ENCODE measurements at places on chromosomes 4 and X. TPM values are rescaled to one million over a fixed set of nuclear protein-coding genes. Genes with fewer than 3 reads are reported as not detected.

GRCh38 chr4:723751-724530 is 18.3 kb downstream of the PCGF3 start:
- DNase-seq, result no peak

ARSJ gene
- total RNA-seq, result 0.31 TPM

DNA sequence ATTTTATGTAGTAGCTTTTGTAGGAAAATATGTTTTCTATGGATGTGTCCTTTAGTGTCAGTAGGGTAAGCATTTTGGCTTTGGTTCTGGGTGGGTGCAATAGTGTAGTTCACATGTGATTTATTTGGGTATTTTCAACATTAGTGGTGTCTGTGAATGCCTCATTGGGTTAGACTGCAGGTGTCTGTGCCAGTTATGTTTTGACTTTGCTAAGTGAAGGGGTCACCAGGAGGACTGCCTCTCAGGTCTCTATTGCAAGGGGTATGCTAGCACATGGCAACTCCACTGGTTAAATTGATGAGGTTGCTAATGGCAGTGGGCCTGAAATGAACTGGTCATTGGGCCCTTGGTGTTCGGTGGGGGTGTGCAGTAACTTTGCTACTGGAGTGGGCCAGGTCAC is 467.1 kb downstream of the NAF1 start:
- DNase-seq, result no peak

- no peak for DNase-seq
Observed at GRCh38 chrX:118528071-118528737, 32.6 kb downstream of the DOCK11 start.

DNA sequence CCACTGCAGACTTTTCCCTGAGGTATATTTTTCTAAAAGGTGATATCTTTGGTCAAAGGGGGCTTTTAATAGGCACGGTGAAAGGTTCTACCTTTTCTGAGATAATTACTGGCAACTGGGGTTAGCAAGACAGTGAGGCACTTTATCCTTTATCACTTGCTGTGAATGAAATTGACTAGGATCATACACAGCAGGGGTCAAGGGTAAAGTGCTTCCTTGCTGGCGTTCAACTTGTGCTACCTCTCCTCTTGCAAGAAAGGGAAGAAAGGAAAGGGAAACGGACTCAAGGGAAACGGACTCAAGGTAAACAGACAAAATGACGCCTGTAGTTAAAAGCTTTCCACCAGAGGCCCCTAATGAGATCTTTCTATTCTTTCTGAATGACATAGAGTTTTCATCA is 78.6 kb upstream of the RAPGEF2 start:
- DNase-seq, result no peak

TMEM271 gene
- total RNA-seq, result 23.6 TPM

SUPT20HL2 gene
- not detected for total RNA-seq

- DNase-seq, result no peak
Observed at GRCh38 chr4:81792521-81792920, 320.8 kb upstream of the RASGEF1B start.

- DNase-seq, result peak; percentile 12
Observed at GRCh38 chrX:16882169-16882568, 12.0 kb upstream of the RBBP7 start.

JCHAIN gene
- not detected for total RNA-seq

MAD2L1 gene
- total RNA-seq, result 7.2 TPM

MCUB gene
- 44.9 TPM for total RNA-seq

SPIN2A gene
- total RNA-seq, result 3.3 TPM

- DNase-seq, result no peak
Observed at GRCh38 chr4:147768113-147768512, 36.2 kb downstream of the ARHGAP10 start.

GRCh38 chr4:164402554-164402953 is 351.4 kb upstream of the SMIM31 start:
- no peak for DNase-seq

GRCh38 chr4:76354517-76355473 is 48.3 kb downstream of the STBD1 start:
- DNase-seq, result no peak

SMR3B gene
- not detected for total RNA-seq

WNK3 gene
- total RNA-seq, result 65.8 TPM

GRCh38 chr4:98744372-98745150 is 86.2 kb upstream of the TSPAN5 start:
- DNase-seq, result no peak

NXF2B gene
- not detected for total RNA-seq

H2BW2 gene
- total RNA-seq, result not detected

GRCh38 chr4:101218894-101219293 is 128.4 kb downstream of the PPP3CA start:
- no peak for DNase-seq

FAM241A gene
- 10.6 TPM for total RNA-seq

- no peak for DNase-seq
Observed at GRCh38 chr4:144954230-144954629, 143.8 kb downstream of the ANAPC10 start.

PAGE4 gene
- not detected for total RNA-seq

DNA sequence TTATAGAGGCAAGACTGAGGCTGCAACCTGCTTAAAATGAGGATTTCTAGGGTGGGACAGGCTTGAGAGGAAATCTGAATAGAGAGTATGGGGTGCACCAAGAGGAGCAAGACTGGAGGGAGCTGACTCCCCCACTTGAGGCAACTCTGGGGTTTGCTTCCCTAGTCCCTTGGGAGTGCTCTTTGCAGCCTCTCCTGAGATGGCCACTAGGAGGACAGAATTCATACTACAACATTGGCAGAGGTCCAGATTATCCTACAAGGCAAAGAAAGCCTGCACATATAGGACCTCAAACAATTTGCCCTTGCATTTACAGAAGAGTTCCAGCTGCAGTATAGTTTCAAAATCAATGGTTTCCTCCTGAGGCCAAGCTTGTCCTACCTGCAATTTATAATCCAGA is 830.9 kb downstream of the TECRL start:
- no peak for DNase-seq

DNA sequence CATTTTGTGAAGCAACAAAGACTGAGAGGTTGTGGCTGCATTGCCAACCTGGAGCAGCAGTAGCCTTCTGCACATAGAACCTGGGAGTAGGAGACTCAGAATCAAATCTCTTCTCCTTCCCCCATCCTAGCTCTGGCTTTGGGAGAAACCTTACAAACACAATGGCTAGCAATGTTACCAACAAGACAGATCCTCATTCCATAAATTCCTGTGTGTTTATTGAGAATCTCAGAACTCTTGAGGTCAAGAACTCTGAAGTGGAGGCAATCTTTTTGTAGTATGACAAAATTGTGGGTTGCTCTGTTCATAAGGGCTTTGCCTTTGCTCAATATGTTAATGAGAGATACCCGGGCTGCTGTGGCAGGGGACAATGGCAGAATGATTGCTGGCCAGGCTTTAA is 406.7 kb upstream of the SPANXN1 start:
- DNase-seq, result no peak

- DNase-seq, result no peak
Observed at GRCh38 chr4:139916041-139916440, 237.9 kb downstream of the MAML3 start.

NDUFB11 gene
- 50.4 TPM for total RNA-seq

DNA sequence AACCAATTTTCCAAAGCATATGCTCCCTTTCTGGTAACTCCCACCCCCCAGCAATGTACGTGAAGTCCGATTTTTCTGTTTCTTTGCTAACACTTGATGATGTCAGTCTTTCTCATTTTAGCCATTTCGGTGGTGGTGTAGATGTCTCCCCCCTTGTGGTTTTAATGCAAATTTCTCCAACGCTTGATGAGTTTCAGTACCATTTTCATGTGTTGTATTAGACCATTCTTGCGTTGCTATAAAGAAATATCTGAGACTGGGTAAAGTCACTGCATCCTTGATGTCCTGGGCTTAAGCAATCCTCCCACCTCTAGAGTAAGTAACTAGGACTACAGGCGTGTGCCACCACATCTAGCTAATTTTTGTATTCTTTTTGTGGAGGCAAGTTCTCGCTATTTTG is 148.4 kb upstream of the VCX3A start:
- DNase-seq, result no peak

ZBED1 gene
- 30.3 TPM for total RNA-seq

SULT1B1 gene
- 0.31 TPM for total RNA-seq

DNA sequence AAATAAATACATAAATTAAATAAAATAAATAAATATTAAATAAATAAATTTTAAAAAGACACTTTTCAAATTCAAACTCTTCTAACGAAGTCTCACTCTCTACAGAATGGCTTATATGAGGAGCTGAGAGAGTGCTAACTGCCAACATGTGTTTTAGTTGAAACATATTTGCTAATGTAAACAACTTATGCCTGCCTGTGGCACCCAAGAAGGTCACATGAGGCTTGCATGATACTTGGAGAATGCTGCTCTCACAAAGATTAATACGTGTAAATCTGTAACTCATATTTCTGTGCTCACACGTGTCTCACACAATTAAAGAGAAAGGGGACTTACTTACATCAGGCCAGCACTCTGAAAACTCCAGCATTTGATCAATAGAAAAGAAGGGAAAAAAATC is 43.2 kb upstream of the PITX2 start:
- no peak for DNase-seq

DNA sequence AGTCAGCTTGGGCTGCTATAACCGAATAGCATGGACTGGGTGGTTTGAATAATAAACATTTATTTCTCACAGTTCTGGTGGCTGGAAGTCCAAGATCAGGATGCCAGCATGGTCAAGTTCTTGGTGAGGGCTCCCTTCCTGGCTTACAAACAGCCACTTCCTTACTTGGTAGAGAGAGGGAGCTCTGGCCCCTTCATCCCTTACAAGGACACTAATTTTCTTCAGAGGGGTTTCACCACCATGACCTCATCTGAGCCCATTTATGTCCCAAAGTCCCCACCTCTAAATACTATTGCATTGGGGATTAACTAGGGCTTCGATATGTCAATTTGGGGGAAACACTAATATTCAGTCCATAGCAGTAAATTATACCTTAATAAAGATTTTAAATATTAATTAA is 61.8 kb downstream of the CLNK start:
- DNase-seq, result no peak

DNA sequence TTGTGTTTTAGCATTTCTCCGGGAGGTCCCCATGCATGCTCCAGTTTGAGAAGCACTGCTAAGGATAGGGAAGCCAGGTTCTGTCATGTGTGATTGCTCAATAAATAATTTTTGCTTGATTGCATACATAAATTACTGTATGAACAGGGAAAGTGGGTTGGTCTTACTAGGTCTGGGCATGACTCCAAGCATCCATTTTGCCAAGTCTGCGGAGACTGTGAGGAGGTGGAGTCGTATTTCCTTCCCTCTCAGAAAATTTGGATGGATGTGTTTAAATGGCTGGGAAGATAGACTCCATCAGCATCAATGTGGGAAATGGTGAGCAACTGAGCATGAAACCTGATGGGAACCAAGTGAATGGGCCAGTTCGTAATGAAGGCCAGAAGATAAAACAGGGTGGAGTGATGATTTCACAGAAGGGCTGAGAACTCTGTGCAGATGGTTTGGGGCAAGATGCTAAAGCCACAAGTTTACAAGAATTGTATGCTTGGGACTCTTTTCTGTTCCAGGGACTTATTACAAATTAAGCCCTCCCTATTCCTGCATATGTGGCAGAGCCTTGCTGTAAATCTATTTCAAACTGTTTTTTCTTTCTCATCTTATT is 84.1 kb downstream of the NHS start:
- DNase-seq, result peak; percentile 0

DNA sequence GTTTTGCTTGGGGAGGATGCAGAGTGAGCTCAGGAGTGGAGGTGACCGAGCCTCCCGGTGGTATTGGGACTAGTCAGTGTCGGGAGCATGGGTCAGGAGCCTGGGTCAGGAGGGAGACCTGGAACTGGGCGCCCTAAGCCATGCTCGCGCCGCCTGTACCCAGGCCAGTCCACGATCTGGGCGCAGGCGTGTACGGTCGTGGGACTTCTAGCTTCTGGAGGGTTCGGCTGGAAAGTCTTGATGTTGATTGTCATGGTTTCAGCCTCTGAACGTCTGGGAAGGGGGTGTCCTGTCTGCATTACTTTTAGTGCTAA is 244 bp downstream of the EIF2S3 start:
- DNase-seq, result no peak

ARHGEF6 gene
- 23.1 TPM for total RNA-seq

REELD1 gene
- not detected for total RNA-seq
